ENCODE measurements at places on chromosomes 3 and 15.

- no peak for DNase-seq
Observed at GRCh38 chr3:114441386-114441785, 147.6 kb downstream of the TIGIT start.

- no peak for DNase-seq
Observed at GRCh38 chr3:7194071-7194835, 333.3 kb downstream of the GRM7 start.

- no peak for DNase-seq
Observed at GRCh38 chr3:52983336-52983807, 62.5 kb downstream of the SFMBT1 start.

GRCh38 chr3:125213946-125214542, 1.5 kb upstream of the SLC12A8 start:
- DNase-seq, result no peak

DNA sequence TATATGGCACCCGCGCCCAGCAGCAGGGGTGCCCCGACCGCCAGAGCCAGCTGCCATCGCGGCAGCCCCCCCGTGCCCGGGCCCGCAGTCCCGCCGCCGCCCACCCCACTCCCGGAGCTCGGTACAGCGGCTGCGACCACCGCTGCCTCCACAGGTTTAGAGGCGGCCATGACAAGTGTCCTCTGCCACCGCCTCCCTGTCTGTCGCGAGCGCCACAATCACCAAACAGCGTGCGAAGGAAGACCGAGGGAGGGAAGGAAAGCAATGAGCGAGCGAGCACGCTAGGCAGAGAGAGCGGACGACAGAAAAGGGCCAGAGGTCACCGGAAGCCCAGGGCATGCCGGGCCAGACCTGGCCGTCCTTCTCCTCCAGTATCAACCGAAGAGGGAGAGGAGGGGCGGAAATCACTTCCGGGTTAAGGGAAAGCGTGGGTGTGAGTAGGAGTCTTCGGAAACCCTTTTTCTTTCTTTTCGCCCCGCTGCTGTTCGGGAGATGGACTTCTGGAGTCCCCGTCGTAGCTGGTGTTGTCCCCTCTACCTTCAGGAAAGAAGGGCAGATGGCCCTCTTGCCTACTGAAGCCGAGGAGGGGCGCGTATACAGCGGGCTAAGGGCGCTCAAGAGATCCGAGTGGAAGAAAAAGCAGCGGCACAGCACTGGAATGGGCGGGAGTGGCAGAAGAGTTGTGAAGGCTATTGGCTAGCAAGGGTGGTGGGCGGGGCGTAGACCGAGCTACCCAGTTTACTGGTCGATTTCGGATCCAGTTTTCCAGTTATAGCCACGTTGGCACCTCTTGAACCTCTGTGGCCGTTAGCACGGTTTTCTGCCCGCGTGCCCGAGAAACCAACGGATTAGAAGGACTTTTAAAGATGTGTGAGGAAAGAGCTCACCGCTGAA, at the start of the genes LNP1 and TOMM70:
TSS of gene LNP1 (plus strand) at position 760 of the 894 bp plus-strand sequence. CDS start 28,191 bp downstream, outside the sequence.
TSS of gene TOMM70 (minus strand) at position 310 of the 894 bp plus-strand sequence. CDS start at position 170, 140 bp downstream.
- peak; percentile 95 for DNase-seq

GRCh38 chr15:34179234-34179633, 30.7 kb downstream of the KATNBL1 start:
- DNase-seq, result no peak

DNA sequence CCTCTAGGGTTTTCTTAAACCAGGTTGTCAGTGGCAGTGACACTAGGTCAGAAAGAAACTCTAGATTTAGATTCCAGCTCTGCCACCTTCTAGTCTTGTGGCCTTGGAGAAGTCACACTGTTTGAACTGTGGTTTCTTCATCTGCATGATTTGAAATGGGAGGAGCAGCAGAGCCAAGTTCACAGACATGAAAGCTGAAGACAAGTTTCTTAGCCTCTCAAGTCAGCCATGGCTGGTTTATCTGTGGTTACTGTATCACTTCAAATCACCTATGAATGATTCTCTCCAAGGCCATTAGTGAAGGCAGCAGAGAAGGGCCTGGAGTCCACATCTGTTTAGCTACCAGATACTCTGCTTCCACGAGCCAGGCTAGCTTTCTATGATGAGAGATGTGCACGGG, 15.6 kb downstream of the CLEC3B start:
- no peak for DNase-seq

- no peak for DNase-seq
Observed at GRCh38 chr15:78408355-78408640, 29.7 kb upstream of the IREB2 start.

DNA sequence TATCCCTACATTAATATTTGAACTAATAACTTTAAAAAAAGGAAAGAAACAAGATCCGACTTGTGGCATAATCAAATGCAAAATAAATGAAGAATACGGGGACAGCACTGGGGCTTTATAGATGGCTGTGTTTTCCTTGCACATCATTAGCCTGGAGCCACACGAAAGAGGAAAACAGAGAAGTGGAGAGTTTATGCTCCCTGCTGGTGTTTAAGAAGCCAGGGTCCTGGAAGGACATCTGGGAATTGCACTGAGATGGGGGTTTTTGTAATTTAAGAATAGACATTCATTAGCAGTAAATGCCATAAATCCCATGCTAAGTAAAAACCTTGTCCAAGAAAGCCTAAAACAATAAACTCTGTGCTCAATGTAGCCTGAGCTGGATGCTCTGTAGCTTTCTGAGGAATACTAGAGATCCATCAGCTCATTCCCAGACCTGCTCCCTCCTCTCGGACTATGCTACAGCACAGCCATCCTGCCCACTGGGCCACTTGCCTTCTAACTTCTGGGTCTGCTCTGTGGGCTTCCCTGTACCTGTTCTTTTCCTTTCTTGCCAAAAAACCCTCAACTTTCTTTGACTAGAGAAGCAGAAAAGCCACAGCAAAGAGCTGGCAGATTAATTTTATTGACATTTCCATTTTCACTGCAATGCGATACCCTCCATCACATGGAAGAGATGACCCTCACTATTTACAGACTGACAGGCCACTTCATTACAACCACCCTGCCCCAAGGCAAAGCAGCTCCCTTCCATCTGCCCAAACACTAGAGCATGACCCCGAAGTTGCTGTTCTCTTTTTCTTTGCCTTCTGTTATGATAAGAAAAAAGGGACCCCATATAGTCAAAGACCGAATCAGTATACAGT, 62.3 kb downstream of the MEIS2 start:
- no peak for DNase-seq

GRCh38 chr15:100471933-100472332, 56.8 kb downstream of the CERS3 start:
- DNase-seq, result no peak

GRCh38 chr3:35974872-35975271, 335.5 kb downstream of the ARPP21 start:
- DNase-seq, result no peak

GRCh38 chr15:66133247-66133885, 120.2 kb downstream of the MEGF11 start:
- no peak for DNase-seq

GRCh38 chr3:76147846-76148245, 362.5 kb upstream of the ZNF717 start:
- no peak for DNase-seq

DNA sequence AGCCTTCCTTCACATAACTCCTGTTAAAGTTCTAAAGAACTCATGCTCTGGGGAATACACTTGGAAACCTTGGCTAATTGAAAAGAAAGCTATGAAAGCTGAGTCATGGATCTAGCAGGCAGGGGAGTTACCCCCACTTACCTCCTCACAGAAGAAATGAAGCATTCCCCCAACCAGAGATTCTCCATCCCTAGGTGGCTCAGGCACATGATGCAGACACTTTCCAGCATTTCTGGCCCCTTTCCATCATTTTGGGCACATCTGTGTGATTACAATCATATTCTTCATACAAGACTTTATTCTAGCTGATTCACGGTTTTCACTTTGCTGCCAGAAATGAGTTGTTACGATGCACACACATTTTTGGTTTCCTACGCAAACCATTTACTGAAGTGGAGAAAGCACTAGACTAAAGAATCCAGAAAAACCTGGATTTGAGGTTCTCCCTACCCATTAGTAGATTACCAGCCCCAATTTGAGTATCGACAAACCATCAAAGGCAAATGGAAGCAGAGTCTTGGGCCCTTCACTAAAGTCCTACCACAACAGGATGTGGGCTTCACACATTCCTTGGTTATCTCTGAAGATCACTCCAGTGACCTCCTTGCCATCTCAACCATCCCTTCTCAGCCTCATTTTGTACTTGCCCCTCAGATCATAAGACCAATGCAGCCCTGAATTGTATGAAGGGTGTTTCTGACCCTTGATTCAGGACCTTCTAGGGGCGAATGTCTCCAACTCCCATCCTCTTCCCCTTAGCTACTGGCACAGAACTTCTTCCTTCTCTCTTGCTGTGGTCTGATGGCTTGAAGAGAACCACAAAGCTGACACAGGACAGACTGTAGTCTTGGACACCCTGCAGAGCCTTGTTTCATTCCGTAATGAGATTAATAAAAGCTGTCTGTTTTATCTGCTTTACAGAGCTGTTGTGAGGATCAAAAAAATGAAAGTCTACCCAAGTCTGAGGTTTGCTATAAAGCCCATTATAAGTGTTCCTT, 42.5 kb upstream of the SNRK start:
- DNase-seq, result no peak

GRCh38 chr3:86973440-86973839, 17.5 kb downstream of the VGLL3 start:
- DNase-seq, result no peak

DNA sequence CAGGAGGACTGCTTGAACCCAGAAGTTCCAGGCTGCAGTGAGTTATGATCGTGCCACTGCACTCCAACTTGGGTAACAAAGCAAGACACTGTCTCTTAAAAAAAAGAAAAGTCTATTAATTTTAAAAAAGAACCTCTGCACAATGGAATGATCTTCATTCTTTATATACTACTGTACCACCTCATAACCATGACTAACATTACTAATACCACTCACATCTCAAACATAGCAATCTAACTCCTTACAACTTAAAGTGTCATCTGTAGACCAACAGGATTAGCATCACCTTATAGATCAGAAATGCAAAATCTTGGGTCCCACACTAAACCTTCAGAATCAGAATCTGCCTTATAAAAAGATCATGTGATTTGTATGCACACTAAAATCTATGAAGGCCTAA, 48.8 kb upstream of the MAP4 start:
- no peak for DNase-seq

- DNase-seq, result no peak
Observed at GRCh38 chr3:23437484-23438145, 234.5 kb downstream of the UBE2E2 start.

GRCh38 chr3:17315897-17316296, 426.5 kb downstream of the TBC1D5 start:
- no peak for DNase-seq

GRCh38 chr15:37130356-37130755, 30.0 kb upstream of the MEIS2 start:
- DNase-seq, result no peak

- no peak for DNase-seq
Observed at GRCh38 chr3:51710631-51711351, 3.9 kb downstream of the GRM2 start.

DNA sequence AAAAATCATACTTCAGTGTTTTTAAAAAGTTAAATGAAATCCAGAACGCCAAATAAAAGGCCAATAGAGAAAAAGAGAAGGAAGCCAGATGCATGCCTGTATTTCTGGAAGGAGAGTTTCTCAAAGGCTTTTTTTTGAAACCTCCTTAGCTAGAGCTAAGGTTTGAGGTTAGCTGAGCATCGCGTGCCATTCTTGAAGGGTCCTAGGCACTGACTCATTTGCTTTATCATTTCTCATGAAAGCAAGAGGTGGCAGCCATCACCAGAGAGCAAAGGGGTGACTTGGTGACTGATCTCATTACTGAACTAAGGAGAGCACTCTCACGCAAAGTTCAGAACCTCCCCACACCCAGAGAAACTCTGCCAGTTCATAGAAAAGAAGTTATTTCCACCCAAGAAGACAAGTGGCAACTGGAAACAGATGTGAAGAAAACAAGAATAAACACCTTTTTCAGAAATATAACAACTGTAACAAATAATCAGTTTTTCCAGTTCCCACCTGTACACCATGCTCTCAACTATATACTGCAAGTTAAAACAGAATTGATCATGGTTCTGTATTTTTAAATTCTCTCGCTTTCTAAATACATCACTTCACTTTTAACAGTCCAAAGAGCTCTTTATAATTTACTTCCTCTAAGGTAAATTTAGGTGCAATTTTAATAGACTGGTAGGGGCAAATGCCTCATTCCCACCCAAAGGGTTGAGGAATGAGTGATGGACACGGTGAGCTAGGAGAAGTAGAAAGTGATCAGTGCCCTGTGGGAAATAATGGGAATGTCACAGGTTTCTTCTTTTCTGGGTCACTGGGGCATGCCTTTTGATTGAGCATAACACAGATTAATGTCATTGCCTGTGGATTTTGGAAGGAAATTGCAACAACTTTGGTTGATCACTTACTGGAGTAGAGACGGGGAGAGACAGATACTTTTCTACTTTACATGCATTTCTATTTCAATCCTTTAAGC, 24.7 kb downstream of the GPR15 start:
- DNase-seq, result no peak

GRCh38 chr3:147963711-147964110, 554.5 kb downstream of the ZIC1 start:
- DNase-seq, result no peak

DNA sequence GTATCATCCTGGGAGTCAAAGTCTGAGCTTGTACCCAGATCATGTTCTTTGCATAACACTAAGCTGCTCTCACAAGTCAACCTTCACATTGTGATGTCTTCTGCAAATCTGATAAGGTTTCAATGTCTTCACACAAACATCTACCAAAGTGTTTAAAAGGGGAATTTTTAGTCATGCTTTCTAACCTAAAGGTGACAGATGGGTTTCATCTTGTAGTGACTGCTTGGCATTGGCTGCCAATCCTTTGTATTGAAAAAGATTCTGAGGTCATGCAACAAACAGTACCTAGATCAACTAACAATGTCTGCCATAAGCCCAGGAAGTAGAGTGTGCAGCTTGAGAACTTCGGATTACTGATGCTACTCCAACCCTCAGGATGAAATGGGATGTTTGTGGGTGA, 43.6 kb upstream of the DIPK2A start:
- no peak for DNase-seq

GRCh38 chr3:186790261-186790981, 7.0 kb downstream of the EIF4A2 start:
- DNase-seq, result no peak

GRCh38 chr15:88202231-88202630, 54.3 kb downstream of the NTRK3 start:
- no peak for DNase-seq

GRCh38 chr3:183249006-183249718, 3.9 kb upstream of the B3GNT5 start:
- no peak for DNase-seq

- no peak for DNase-seq
Observed at GRCh38 chr3:48194446-48195071, 6.3 kb upstream of the CDC25A start.

GRCh38 chr15:84842781-84843180, 25.6 kb downstream of the ALPK3 start:
- no peak for DNase-seq

DNA sequence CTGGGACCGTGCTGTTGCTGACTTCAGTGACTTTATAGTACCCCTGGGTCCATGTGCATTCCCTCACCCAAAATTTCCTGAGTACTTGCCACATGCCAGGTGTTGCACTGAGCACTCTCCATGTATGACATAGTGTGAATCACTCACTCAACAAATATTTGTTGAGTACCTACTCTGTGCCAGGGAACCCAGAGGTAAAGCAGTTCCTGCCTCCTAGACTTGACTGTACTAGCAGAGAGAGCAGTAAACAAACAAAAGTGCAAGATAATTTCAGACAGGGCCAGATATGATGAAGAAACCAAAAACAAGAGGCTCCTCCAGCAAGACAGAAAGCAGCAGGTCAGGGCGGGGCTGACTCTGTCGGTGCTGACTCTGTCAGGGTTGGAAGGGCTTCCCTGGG, 12.2 kb downstream of the TGM4 start:
- DNase-seq, result no peak
